ENCODE measurements at places on chromosomes 7 and 10. TPM values are rescaled to one million over a fixed set of nuclear protein-coding genes. Genes with fewer than 3 reads are reported as not detected.
A peak's percentile ranks its signal among the peaks of the same experiment; 100 is the strongest.

- peak; percentile 33 for DNase-seq
Measured at GRCh38 chr10:86654411-86655172, at the start of gene OPN4. OPN4 (plus strand) TSS chr10:86654547; CDS start chr10:86654784, 237 bp downstream.

GRCh38 chr7:140501966-140502365 lies 22.7 kb upstream of the MKRN1 start:
- no peak for DNase-seq

DNA sequence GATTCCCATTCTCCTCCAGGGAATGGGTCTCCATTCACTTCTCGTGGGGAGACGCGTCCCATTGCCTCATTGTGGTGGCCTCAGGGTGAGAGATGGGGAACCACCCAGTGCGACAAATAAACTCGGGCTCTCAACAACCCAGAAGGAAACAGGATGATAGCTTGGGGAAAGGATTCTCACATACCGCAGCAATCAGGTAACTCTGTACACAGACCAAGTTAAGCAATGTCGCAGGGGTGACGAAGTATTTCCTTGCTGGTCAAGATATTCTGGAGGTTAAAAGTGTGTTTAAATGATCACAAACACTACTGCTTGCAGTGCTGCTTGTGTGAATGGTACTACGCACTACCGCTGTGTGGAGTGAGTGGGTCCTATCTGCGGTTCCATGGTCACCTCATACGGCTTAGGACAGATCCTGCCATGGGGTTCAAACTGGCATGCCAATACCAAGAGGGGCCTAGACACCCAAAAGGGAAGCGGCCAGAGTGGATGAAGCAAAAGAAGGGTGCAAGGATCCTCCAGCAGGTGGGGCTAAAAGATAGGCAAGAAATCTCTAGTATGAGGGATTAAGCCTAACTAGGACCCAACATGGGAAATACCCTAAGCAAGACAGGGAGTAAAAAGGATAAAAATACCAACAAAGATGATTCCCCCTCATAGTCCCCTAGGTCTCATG lies 143.8 kb upstream of the TMEM106B start:
- DNase-seq, result peak; percentile 59

DNA sequence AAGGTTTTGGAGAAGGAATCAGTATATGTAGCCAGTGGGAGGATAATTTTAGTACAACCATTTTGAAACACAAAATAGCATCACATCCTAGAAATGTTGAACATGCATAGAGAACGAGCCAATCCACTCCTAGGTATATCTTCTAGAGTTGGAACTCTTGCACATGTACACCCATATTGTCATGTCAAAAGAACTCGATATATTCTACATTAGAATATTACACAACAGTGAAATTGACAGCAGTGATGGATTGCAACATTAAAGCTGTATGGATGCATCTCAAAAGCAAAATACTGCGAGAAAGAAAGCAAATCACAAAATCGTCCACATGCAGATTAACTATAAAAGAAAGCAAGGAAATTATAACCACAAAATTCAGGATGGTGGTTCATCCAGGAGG lies 159.3 kb upstream of the NEBL start:
- DNase-seq, result no peak

GRCh38 chr7:140694592-140694991 lies 1.9 kb upstream of the NDUFB2 start:
- no peak for DNase-seq

DNA sequence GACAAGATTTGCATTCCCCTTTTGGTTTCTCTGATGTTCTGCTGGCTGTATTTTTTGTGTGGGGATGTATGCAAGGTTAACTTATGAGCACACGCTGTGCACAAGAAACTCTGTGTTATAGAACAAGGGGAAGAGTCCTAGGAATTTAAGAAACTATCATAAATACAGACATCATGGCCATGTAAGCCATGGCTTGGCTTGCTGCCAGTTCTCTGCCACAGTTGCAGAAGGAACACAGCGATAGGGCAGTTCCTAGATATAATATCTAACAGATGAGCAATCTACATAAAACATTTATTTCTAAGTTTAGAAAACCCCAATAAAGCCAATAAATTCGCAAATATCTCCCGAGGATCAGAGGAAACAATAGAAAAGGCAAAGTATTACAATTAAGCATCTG lies 153.3 kb downstream of the LRRTM3 start:
- DNase-seq, result no peak

- DNase-seq, result peak; percentile 86
Measured at GRCh38 chr7:108094933-108095710, 35.0 kb downstream of the LAMB4 start.

GRCh38 chr10:18664841-18665478 lies 5.7 kb downstream of the ARL5B start:
- DNase-seq, result no peak

GRCh38 chr10:16674147-16674703 lies 143.0 kb downstream of the RSU1 start:
- no peak for DNase-seq

- no peak for DNase-seq
Measured at GRCh38 chr7:122549578-122549977, 149.3 kb downstream of the RNF133 start.

DNA sequence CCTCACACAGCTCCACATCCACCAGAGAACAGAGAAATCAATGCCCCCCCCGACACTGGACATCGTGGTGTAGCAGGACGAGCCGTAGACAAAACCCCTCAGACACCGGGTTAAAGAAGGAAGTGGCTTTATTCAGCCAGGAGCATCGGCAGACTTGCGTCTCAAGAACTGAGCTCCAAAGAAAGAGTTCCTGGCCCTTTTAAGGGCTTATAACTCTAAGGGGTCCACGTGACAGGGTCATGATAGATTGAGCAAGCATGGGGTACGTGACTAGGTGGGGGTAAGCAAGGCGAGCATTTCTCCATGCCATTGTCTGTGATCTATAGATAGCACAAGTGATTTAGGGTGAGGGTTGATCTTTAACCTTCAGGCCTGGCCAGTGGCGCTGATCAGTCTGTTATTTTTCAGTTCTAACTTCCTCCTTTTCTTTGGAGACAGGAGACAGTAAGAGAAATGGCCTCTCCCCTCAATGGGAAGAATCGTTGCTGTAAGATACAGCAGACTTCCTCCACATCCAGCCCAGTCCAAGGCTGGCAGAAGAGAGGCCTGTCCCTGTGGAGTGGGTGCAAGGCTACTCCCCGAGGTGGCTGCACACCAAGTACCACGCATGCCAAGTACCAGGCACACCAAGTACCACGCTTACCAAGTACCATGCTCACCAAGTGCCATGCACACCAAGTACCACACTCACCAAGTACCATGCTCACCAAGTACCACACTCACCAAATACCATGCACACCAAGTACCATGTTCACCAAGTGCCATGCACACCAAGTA lies 19.5 kb upstream of the PPP2R2D start:
- no peak for DNase-seq

GRCh38 chr7:17013204-17013603 lies 131.4 kb upstream of the AGR3 start:
- DNase-seq, result no peak

The TAS2R4 gene
- 1.3 TPM for total RNA-seq

The NOC3L gene
- total RNA-seq, result 39.9 TPM

The VCL gene
- 113 TPM for total RNA-seq

The FAS gene
- not detected for total RNA-seq

The MET gene
- 72.6 TPM for total RNA-seq
